ENCODE measurements at places on chromosomes 2 and 18. TPM values are rescaled to one million over a fixed set of nuclear protein-coding genes. Genes with fewer than 3 reads are reported as not detected.
A peak's percentile ranks its signal among the peaks of the same experiment; 100 is the strongest.

FBXO36 gene
- 2.1 TPM for polyA plus RNA-seq

APOB gene
- 0.06 TPM for polyA plus RNA-seq

LYPD6B gene
- 0.18 TPM for polyA plus RNA-seq

NR4A2 gene
- polyA plus RNA-seq, result 1.9 TPM

MC2R gene
- polyA plus RNA-seq, result 0.23 TPM

- DNase-seq, result no peak
Measured at GRCh38 chr2:183605440-183605839, 481.2 kb downstream of the NUP35 start.

DNA sequence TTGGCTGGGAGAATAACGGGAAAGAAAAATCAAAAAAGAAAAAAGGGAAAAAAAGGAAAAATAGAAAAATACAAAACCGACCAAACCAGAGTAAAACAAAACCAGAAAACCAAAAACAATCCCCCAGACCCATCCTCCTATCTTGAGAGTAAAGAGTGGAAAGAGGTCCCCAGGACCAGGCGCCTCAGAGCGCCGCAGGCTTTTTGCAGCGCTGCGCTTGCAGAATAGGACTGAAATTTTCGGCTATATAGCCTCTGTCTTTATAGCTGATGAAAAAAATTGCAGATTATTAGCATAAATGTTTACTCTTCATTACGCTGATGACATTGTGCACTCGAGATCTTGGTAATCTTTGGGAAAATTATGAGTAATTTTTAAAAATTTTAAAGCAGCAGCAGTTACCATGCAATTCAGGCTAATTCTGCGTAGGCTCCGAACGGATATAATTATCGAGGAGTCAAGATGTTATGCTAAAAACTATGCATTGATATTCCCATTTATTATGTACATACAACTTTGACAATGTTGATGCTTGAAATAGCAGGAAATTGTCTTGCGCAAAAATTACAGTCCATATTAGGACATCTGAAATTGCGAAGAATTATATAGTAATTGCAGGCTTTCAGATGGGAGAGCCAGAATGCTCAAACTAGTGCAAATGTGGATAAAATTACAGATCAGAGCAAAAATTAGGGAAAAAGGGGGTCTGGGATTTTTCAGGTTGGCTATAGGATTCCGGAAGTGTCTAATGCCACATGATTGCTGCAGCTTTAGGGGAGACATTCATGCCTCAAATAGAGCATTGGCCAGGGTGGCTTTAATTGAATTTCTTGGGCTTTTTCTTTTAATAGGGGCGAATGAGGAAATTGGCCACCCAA, 8.3 kb downstream of the DLX1 start:
- no peak for DNase-seq

DNA sequence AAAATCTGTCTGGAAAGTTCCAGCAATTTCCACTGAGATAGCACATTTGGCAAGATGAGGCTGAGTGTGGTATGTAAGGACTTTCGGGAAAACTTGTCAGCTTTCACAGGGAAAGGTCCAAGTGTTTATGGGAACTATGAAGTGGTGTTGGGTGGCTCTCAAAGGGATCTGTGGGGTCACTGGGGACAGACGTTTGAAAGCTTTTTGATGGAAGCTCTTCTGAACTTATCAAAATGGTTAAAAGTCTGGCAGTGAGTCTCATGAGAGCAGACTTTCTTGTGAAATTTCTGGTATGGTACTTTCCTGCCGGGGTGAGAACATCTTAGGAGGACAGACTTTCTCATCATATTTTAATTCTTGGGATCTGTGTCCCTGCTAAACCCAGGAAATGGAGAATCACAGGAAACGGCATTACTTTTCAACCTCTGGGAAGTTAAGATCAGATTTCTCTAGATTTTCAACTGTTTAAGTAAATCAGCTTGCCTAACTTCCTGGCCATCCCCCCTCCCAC, 546.3 kb upstream of the ZEB2 start:
- peak; percentile 25 for DNase-seq

DNA sequence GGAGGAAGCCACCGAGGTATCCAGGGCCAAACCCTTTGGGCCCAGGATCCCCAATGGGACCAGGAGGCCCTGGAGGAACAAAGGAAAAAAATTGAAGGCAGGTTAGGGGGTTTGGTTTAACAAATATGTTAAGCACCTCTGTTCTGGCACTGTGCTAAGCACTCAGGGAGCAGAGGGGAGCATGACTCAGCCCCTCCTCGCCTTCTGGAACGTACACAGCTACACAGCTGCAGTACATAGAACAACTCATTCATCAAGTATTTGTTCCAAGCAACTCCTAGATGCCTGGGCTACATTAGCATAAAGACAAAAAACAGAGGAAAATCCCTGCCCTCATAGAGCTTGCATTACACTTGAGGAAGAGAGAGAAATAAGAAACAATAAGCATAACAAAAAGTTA, 153.6 kb downstream of the COL4A4 start:
- DNase-seq, result no peak

- DNase-seq, result peak; percentile 43
Measured at GRCh38 chr2:72204156-72204785, 56.6 kb upstream of the CYP26B1 start.

- DNase-seq, result no peak
Measured at GRCh38 chr18:45667056-45667736, 51.9 kb downstream of the SLC14A2 start.

- DNase-seq, result no peak
Measured at GRCh38 chr2:38552259-38552658, 50.5 kb downstream of the HNRNPLL start.

Data from hindlimb muscle (tissue), 1 donor.